Activated T-helper 1 cell treated with anti-CD3 and anti-CD28 coated beads, Interleukin-12 subunit alpha, Interleukin-12 subunit beta, Interleukin-2, Interleukin-4 antibody, amounts not matched to agents 30 ng/mL and 10 ng/mL and 1 ng/mL, durations not matched to agents 14 hours and 24 hours and 36 hours (primary cell): ENCODE measurements at places on chromosomes 16 and 17. TPM values are rescaled to one million over a fixed set of nuclear protein-coding genes. Genes with fewer than 3 reads are reported as not detected.

PSME3 gene
- 217 and 220 TPM in 2 replicates for total RNA-seq

IL17C gene
- total RNA-seq, result not detected in 2 replicates

ABCA9 gene
- not detected in 2 replicates for total RNA-seq

TSNAXIP1 gene
- 0.52 and 0.83 TPM in 2 replicates for total RNA-seq

PRSS8 gene
- not detected in 2 replicates for total RNA-seq

TP53TG3C gene
- not detected in 2 replicates for total RNA-seq

SLFN14 gene
- 0.05 and 0.10 TPM in 2 replicates for total RNA-seq

ADAMTS18 gene
- total RNA-seq, result 0.05 TPM in 1 of 2 replicates, not detected in the other

VMO1 gene
- total RNA-seq, result not detected in 2 replicates

ZFP3 gene
- total RNA-seq, result 1.9 and 2.0 TPM in 2 replicates

EPX gene
- not detected in 2 replicates for total RNA-seq

COPZ2 gene
- 3.4 and 5.8 TPM in 2 replicates for total RNA-seq

KCNG4 gene
- not detected in 2 replicates for total RNA-seq

LRRC37A gene
- 2.0 and 2.6 TPM in 2 replicates for total RNA-seq
